Lower leg skin (tissue), 4 donors: ENCODE measurements at places on chromosomes 7 and 10. TPM values are rescaled to one million over a fixed set of nuclear protein-coding genes. Genes with fewer than 3 reads are reported as not detected.

GJD4 gene
- not detected for total RNA-seq

NPFFR1 gene
- not detected for total RNA-seq

MYL7 gene
- total RNA-seq = not detected

ZWINT gene
- 5.8 TPM for total RNA-seq

SUN3 gene
- total RNA-seq = not detected

CLRN3 gene
- total RNA-seq = not detected

NAT16 gene
- not detected for total RNA-seq

CPA4 gene
- total RNA-seq = 65.7 TPM

HACD1 gene
- total RNA-seq = 4.1 TPM

PSPH gene
- 11.2 TPM for total RNA-seq

WASHC2C gene
- total RNA-seq = 26.5 TPM

AGR3 gene
- total RNA-seq = not detected

CALML3 gene
- total RNA-seq = 66.2 TPM

ADCY1 gene
- 0.30 TPM for total RNA-seq

ATG9B gene
- 125 TPM for total RNA-seq

RAMP3 gene
- total RNA-seq = 43.5 TPM

SLC26A5 gene
- total RNA-seq = 2.5 TPM

FAM221A gene
- 8.7 TPM for total RNA-seq

FZD8 gene
- total RNA-seq = 13.1 TPM

KMT2E gene
- total RNA-seq = 86.4 TPM

GIMAP4 gene
- 4.6 TPM for total RNA-seq

HTRA1 gene
- total RNA-seq = 84.5 TPM

NPSR1 gene
- total RNA-seq = not detected

CADPS2 gene
- total RNA-seq = 5.2 TPM

GJC3 gene
- total RNA-seq = 1.8 TPM

C7orf33 gene
- total RNA-seq = not detected

PNLIP gene
- total RNA-seq = not detected

LEP gene
- total RNA-seq = 10.2 TPM

SBDS gene
- total RNA-seq = 97.1 TPM

DGKI gene
- total RNA-seq = 1.1 TPM

RET gene
- total RNA-seq = 0.04 TPM

AMZ1 gene
- total RNA-seq = not detected

SMIM30 gene
- 19.7 TPM for total RNA-seq

NPC1L1 gene
- 0.08 TPM for total RNA-seq

TRPV5 gene
- total RNA-seq = not detected

NEUROD6 gene
- total RNA-seq = not detected

GHRHR gene
- total RNA-seq = not detected

PKD2L1 gene
- not detected for total RNA-seq

LRMDA gene
- total RNA-seq = 1.3 TPM

PRKCQ gene
- not detected for total RNA-seq

DNAJC30 gene
- 6.1 TPM for total RNA-seq

PAPOLB gene
- 0.08 TPM for total RNA-seq

IFIT5 gene
- total RNA-seq = 7.7 TPM
